Activated CD4-positive, alpha-beta T cell treated with anti-CD3 and anti-CD28 coated beads, Interleukin-2, amount 10 ng/mL, durations not matched to agents 24 days and 14 days (primary cell): ENCODE measurements at places on chromosomes 3 and 15. TPM values are rescaled to one million over a fixed set of nuclear protein-coding genes. Genes with fewer than 3 reads are reported as not detected.

CCR1 gene
- 5.9 and 6.7 TPM in 2 replicates for total RNA-seq

WDR93 gene
- not detected in 2 replicates for total RNA-seq

NLGN1 gene
- not detected in 2 replicates for total RNA-seq

PSTPIP1 gene
- total RNA-seq: 182 and 186 TPM in 2 replicates

PLA2G4D gene
- total RNA-seq: not detected in 2 replicates

CCR4 gene
- total RNA-seq: 86.6 and 88.9 TPM in 2 replicates

ISLR2 gene
- not detected in 2 replicates for total RNA-seq

CASR gene
- total RNA-seq: not detected in 2 replicates
